CD4-positive, alpha-beta T cell treated with Interleukin-6 for 4 hours (primary cell): ENCODE measurements at places on chromosomes 7 and 10.

DNA sequence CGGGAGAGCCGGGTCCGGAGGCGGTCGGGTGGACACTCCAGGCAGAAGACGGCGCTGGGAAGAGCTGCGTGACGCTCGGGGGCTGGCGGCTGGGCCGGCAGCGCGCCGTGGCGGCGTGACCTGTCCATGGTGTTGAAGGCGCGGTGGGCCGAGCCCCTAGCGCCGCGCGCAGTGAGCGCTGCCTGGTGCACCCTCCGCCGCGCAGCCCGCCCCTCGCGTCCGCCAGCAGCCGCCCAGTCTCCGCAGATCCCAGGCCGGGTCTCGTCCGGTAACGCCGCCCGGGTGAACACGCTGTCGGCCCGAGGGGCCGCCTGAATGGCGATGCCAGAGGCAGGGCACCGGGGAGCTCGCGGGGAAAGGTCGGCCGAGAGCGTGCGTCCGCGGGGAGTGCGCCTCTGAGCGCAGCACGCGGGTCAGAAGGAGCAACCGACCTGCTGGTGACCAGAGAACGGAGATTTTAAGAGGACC lies 657 bp upstream of the TMEM178B start:
- DNase-seq: no peak

GRCh38 chr10:11450427-11450826 lies 161.0 kb downstream of the USP6NL start:
- no peak for DNase-seq

GRCh38 chr7:116799916-116800315 lies 62.5 kb upstream of the CAPZA2 start:
- no peak for DNase-seq

- DNase-seq: no peak
Observed at GRCh38 chr7:106384373-106384772, 99.6 kb upstream of the NAMPT start.

DNA sequence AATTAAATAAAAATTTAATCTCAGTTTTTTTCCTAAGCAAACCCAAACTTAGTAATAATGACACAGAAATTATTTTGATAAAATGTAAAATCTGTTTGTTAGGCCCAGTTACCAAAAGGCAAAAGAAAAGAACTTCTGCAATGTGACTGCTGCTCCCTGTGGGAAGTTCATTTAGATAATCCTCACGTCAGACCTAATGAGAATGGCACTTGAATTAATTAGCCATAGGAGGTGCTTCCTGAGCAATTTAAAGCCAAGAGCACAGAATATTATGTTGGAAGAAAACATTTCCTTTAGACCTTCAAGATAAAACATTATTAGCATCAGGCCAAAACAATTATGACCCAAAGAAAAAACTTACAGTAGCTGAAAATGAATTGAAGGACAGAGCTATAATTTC lies 19.4 kb downstream of the SPAM1 start:
- DNase-seq: no peak

DNA sequence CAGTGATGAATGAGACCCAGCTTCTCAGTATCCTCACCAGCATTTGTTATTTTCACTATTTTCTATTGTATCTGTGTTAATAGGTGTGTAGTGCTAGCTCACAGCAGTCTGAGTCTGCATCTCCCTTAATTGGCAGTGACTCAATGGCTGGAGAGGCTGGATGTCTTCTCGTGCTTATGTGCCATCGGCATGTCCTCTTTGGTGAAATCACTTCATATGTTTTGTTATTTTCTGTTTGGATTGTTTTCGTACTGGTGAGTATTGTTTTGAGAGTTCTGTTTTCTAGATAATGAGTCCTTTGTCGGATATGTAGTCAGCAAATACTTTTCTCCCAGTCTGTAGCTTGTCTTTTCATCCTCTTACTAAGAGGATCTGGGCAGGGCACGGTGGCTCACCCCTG lies 66.1 kb downstream of the AMZ1 start:
- no peak for DNase-seq

DNA sequence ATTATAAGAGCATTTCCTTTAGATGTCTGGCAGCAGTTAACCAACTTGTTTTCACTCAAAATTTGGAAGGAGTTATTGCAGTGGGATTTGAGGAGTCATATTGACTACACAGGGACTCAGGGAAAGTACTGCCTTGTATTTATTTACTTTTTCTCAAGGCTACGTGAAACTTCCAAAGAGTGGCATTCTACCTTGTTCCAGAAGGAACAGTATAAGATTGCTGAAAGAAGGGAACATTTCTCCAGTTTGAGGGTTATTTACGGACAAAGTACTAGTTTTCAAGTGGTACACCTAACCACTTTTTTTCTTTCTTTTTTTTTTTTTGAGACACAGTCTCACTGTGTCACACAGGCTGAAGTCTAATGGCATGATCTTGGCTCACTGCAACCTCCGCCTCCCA lies 5.1 kb downstream of the MORN4 start:
- DNase-seq: no peak

- DNase-seq: no peak
Observed at GRCh38 chr10:119526621-119527592, 15.6 kb downstream of the RGS10 start.

- DNase-seq: no peak
Observed at GRCh38 chr7:130435311-130435854, 5.4 kb downstream of the CEP41 start.

DNA sequence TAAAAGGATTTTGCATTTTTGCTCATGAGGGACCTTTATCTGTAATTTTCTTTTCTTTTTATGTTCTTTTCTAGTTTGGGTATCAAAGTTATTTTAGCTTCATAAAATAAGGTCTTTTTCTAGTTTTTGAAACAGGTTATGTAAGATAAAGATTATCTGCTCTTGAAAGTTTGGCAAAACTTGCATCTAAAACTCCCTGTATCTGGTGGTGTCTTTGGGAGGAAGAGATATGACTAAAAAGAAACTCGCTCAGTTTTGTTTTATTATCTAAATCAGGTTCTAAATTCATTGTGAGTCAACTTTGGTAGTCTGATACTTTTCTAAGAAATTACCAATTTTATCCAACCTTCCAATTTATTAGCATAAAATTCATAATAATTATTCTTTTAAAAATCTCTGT lies 55.1 kb downstream of the VCL start:
- DNase-seq: no peak

DNA sequence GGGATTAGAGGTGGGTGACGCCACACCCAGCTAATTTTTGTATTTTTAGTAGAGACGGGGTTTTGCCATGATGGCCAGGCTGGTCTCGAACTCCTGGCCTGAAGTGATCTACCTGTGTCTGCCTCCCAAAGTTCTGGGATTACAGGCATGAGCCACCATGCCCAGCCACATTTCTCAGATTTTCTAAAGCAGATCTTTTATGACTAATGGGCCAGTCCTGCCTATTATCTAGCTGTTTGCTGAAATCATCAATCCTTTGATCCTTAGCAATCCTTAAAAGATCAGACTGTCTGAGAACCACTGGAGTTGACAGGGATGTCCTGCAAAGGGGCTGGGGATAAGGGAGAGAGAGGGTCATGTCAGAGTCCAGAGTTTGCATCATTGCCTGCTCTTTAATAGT lies 21.2 kb upstream of the ABCA13 start:
- DNase-seq: no peak

DNA sequence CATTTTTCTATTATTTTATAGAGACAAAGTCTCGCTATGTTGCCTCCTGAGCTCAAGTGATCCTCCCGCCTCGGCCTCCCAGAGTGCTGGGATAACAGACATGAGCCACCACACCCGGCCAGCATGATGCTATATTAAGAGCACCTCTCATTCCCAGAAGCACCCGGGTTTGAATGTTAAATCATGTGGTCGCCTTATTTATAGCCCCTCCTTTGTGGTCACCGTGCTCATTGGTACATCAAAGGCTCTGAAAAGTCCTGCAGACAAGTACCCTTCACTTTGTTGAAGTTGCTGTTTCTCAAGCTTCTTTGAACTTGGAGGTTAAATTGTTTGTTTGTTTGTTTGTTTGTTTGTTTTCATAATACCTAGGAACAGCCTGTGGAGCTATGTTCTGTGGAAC lies 40.0 kb downstream of the CLIP2 start:
- no peak for DNase-seq

- DNase-seq: no peak
Observed at GRCh38 chr10:74207691-74208480, 56.9 kb downstream of the ADK start.

- no peak for DNase-seq
Observed at GRCh38 chr7:23970193-23970592, 260.2 kb downstream of the STK31 start.

DNA sequence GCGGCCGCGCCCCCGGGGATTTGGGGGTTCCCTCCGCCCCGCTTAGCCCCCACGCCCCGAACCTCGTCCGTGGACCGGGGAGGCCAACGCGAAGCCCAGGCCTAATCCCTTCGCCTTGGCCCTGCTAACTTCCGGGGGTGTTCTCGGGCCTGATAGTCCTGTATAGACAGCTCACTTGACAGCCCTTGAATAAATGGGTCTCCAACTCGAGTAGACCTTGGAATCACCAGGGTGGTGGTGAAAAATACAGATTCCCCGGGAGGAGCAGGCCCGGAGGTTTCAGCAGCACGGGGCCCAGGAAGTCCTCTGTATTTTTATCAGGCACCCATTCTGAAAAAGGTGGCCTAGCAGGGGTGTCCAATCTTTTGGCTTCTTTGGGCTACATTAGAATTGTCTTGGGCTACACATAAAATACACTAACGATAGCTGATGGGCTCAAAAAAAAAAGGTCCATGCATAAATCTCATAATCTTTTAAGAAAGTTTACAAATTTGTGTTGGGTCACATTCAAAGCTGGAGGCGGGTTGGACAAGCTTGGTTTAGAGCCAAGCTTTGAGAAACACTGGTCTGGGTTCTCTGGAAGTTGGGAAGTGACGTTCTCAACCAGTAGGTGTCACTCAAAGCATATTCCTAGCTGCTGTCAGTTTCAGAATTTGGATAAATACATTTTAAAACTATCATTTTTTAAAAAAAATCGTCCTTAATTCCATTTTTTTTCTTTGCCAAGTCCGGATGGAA lies 221.7 kb downstream of the PHTF2 start:
- DNase-seq: peak; percentile 43

DNA sequence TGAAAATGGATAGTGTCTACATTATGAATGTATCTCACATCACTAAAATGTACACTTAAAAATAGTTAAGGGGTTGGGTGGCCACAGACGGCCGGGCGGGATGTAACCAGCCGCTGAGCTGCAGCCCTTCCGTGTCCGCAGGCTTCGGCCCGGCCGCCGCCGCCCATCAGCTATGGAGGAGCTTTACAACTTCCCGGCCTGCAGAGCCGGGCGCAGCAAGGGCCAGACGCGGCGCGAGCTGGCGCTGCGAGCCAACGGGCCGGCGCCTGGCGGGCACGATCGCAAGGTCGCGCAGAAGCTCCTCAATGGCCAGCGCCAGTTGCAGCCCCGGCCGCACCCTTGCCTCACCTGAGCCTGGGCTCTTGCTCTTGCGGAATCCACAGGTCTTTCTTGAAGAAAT lies 69.1 kb downstream of the KMT2C start:
- no peak for DNase-seq

DNA sequence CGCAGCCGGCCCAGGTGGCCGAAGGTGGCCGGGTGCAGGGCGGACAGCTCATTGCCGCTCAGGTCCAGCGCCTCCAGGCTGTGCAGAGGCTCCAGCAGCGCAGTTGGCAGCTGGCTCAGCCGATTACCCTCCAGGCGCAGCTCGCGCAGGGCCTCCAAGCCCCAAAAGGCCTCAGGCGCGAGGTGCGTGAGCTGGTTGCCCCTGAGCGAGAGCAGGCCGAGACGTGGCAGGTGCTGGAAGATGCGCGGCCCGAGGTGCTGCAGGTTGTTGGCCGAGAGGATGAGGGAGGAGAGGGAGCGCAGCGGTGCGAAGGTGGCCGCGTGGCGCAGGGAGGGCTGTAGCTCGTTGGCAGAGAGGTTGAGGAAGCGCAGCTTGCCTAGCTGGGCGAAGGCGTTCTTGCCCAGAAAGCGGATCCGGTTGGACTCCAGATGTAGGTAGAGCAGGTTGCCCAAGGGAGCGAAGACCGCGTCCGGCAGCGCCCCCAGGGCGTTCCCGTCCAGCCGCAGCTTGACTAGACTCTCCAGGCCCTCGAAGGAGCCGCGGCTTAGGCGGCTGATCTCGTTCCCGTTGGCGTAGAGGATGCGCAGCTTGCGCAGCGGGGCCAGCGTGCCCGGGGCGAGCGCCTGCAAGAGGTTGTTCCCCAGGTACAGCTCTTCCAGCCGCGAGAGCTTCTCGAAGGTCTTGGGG lies 923 bp downstream of the TRIL start:
- no peak for DNase-seq

DNA sequence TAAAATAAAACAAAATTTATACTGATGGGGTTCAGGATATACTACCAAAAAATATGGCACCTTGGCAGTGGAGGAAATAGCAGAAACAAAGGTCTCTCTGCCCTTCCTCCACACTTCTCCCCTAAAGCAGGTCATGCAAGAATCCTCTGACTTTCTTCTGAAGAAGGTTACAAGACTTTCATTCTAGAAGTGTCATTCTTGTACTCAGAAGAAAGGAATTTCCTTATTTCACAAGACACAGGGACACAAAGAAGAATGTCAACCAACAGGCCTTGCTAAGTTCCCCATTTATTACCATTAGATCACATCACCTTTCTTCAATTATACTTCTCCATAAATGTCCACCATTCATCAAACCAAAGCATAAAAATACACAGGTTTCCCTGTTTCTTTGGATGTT lies 470.2 kb downstream of the PAXIP1 start:
- DNase-seq: no peak

DNA sequence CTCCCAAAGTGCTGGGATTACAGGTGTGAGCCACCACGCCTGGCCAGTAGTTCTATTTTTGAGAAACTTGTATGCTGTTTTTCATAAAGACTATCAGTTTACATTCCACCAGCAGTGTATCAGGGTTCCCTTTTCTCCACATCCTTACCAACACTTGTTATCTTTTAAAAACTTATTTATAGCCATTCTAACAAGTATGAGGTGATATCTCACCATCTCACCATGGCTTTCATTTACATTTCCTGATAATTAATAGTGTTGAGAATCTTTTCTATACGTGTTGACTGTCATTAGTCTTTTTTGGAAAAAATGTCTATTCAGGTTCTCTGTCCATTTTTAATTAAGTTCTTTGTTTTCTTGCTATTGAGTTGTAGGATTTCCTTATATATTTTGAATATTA lies 416.1 kb downstream of the NEBL start:
- no peak for DNase-seq

GRCh38 chr10:59903871-59904270 lies 2.5 kb downstream of the CCDC6 start:
- no peak for DNase-seq

DNA sequence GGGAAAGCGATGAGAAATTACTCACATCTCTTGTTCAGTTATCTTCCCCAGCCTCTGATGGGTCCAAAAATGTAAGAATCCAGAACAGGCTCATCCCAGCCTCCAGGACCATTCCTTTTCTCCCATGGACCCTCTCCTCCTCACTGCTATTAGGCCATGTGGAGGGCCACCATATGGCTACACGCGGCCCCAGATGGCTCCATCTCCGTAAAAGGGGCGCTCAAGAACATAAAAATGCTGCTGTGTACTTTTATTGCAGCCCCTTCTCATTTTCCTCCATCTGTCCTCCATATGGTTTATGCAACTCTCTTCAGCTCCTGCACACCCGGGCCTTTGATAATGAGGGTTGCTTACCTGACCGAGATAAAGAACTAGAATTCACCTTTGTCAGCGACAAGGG lies 166.2 kb downstream of the RAPGEF5 start:
- DNase-seq: no peak
